ENCODE measurements at places on chromosomes 13 and 19.

DNA sequence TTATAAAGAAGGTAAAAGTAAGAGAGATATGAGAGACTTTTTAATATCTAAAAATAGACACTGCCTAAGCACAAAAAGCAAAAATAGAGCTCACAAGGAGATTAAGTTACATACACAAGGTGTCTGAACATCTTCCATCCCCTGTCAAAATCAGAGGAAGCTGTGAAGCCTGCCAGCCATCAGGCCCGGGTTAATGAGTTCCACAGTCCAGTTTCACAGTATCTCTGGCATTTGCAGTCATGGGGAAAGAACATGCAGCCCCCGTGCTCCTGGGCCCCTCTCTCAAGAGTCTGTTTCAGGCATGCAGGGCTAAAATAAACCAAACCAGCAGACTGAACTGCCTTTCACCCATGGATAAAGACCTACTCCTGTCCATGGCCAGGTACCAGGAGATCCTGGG is 79.2 kb downstream of the TBC1D4 start:
- DNase-seq: no peak

DNA sequence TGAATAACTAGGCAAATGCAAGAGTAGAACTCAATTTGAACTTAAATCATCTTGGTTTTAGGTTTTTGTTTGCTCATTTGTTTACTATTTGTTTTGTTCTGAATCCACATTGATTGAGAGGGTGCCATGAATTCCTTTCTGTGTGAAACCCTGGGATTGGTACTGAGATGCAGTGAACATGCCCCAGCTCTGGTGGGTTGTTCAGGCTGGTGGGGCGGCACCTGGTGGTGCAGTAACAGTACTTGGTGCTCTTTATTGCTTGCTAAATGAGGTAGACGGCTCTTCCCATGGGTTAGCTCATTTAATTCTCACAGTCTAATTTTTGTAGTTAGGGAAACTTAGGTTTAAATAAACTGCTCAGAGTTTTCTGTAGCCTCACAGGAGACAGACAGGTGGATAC is 48.4 kb downstream of the WASF3 start:
- no peak for DNase-seq

DNA sequence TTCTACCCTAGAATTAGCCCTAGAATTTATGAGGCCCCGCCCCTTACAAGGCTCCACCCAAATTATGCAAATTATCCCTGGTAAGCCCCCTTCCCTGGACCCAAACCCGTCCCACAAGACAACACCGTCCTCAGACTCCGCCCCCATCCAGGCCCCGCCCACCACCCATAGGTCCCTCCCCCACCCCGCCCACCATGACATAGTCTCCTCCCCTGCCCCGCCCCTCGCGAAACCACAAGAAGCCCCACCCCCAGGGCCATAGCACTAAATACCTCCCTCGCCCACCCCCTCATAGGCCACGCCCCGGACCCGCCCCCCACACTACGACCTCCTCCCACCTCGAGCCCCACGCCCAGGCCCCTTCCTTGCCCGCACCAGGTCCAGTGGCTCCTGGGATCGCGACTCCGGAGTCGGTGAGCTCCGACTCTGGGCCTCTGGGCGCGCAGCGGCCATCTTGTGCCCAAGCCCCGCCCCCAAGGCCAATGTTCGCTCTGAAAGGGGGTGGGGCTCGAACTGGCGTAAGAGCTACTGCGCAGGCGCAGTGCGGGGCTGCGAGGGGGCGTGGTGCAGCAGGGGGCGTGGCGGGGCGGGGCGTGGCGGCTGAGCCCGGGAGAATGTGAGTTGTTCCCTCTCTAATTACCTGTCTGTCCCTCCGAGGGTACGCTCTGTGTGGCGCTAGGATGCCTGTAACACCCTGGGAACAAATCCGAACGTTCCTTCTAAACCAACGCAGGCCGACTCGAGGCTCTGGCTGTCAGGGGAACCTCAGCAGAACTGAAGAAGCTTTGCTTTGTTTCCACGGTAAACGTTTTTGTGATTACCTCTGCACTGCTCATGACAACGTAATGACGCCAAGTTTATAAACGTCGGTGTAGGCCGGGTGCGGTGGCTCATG is at the start of gene ZNF784:
ZNF784 (minus strand) TSS at position 458 of the 895 bp plus-strand sequence; CDS start at position 453, 5 bp downstream.
- DNase-seq: peak; percentile 92

GRCh38 chr19:51070334-51071094 is 5.6 kb upstream of the KLK13 start:
- no peak for DNase-seq

GRCh38 chr19:2974342-2975041 is 2.9 kb upstream of the TLE6 start:
- DNase-seq: no peak

DNA sequence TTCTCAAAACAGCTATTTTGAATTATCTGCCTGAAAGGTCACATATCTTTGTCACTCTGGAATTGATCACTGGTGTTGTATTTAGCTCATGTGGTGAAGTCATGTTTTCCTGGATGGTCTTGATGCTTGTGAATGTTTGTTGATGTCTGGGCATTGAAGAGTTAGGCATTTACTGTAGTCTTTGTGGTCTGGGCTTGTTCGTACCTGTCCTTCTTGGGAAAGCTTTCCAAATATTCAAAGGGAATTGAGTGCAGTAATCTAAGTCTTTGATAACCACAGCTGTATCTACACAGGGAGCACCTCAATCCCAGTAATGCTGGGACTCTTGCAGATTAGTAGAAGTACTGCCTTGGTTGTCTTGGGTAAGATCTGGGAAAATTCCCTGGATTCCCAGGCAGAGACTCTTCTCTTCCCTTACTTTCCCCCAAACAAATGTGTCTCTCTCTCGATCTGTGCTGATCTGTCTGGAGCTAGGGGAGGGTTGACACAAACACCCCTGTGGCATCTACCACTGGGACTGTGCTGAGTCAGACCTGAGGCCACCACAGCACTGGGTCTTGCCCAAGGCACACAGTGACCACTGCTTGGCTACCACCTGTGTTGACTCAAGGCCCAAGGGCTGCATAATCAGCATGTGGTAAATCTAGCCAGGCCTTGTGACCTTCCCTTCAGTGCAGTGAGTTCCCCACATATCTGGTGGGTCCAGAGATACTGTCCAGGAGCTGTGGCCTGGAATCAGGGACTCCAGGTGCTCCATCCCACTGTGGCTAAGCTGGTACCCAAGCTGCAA is 5.5 kb upstream of the CYP4F3 start:
- DNase-seq: no peak

DNA sequence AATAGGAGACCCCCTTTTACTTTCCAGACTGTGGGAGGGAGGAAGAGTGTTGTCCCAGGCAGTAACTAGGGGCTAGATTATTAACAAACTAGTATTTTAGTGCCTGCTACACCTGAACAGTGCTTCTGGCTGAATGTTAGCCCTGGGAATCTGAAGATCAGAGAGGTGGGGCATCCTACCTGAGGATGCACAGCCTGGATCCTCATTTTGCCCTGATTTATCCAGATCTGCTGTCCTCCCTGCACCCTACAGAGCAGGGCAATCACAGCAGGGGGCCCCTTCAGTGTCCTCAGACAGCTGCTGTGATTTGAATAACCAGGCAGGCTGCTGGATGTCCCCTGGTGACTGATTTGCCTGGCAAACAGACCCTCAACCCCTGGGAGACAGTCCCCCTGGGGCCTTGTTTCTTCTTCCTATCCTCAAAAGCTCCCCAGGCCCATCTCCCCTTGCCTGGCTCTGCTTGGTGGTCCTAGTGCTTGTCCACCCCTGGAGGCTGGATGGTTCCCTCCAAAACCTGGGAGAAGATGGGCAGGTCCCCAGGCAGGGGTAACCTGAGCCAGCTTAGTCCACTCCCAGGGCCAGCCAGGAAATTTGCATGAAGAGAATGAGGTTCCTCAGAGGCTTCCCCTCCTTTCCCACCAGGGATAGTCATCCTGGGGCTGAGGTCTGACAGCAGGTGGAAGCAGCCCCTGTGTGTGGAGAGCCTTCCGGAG is at the start of gene OVOL3:
OVOL3 (plus strand) TSS at position 657 of the 713 bp plus-strand sequence. CDS start 60 bp downstream, outside the sequence.
- no peak for DNase-seq

DNA sequence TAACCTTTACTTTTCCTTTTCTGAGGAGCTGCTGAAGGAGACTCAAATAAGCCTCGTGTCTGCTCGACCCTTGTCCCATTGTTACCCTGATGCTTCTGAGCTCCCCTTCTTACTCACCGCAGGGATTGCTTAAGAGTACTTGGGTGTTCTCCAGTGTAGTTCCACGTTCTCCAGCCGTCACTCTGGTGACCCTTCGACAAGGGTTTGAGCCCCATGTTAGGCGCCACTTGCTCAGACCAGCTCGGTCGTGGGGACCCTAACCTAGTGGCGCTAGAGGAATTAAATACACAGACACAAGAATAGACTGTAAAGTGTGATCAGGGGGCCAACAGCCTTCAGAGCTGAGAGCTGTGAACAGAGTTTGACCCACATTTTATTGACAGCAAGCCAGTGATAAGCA is 10.3 kb downstream of the ZNF480 start:
- no peak for DNase-seq

- DNase-seq: no peak
Measured at GRCh38 chr13:113923376-113924063, 50.4 kb downstream of the C13orf46 start.

DNA sequence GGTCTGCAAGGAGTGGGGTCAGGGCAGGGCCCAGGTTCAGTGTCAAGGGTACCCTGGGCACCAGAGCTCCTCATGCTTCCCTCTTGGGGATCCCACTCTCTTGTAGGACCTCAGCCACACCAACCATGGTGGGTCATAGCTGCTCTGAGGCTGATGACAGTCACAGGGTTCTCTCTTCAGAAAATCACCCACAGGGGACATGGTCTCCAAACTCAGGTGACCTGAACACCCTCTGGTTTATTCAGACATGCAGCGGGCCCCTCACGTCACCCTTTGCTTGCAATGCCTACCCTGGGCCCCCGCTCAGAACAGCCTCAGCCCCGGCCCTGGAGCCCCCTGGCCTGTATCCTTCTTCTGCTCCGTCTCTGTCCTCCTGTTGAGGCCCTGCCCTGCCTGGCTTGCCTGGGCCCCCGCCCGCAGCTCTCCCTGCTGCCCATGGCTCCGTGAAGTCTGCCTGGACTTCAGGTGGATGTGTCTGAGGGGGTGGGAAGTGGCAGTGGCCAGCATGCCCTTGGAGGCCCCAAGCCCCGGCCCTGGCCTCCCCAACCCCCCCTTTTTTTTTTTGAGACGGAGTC is 20.4 kb downstream of the CHERP start:
- DNase-seq: no peak

GRCh38 chr13:73210218-73210883 is 151.5 kb downstream of the KLF5 start:
- DNase-seq: no peak

- DNase-seq: no peak
Measured at GRCh38 chr19:6250024-6250615, 29.7 kb downstream of the MLLT1 start.

DNA sequence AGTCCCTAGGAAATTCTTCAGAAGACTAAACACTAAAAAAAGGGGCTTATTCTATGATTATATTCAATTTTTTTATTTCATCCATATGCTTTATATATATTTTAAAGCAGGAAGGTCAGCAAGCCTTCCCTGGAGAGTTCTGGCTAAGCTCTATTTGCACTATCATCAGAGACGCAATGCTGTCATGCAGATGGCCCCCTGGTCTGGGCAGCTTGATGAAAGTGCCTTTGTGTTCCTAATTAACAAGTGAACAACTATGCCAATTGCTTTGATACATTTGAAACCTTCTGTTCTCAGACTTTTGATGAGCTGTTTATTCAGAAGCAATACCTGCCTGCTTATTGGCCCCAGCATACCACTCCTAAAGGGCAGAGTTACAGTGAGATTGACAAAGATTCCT is 1344.6 kb downstream of the OLFM4 start:
- no peak for DNase-seq

DNA sequence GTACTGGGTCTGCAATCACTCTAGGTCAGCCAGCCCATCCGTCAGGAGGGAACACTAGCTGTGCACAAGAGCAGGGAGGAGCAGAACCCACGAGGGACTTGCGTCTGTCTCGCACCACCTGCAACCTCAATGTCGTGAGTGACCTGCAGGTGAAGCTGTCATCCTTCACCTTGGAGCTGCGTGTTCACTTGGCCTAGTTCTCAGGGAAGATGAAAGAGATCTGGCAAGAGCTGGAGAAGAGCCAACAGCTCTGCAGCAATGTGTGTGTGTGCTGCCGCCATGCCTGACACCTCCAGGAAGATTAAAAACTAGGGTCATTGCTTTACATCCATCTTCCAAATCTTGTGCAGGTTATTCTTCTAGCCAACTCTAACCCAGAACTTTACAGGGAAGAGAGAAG is 117.6 kb upstream of the MRI1 start:
- no peak for DNase-seq

GRCh38 chr13:43405457-43405856 is 381.3 kb downstream of the ENOX1 start:
- no peak for DNase-seq

DNA sequence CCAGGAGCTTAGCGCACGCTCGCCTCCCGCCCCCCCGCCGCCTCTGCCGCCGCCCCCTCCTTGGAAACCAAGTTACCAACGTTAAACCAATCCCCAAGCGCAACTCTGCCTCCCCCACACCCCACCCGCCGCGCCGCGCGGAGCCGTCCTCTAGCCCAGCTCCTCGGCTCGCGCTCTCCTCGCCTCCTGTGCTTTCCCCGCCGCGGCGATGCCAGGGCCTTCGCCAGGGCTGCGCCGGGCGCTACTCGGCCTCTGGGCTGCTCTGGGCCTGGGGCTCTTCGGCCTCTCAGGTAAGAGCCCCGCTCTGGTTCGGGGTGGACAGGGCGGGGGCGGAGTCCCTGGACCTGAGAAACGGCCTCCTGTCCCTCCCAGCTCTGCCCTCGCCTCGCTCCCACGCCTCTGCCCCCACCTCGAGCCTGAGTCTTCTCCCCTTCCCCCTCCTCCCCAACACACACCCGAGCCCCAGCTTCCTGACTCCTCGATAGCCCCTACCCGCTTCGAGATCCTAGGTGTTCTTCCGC is at the start of gene ICAM5:
ICAM5 (plus strand) TSS at position 117 of the 521 bp plus-strand sequence; CDS start at position 209, 92 bp downstream.
- DNase-seq: peak; percentile 34

GRCh38 chr19:47839913-47840312 is 18.2 kb downstream of the CRX start:
- DNase-seq: no peak

GRCh38 chr13:63088226-63088625 is 1672.6 kb upstream of the PCDH20 start:
- no peak for DNase-seq
